NCI-H2029 treated with DMSO at 0.1 percent for 48 hours (cell line): ENCODE measurements at places on chromosomes 11 and 22.
A peak's percentile ranks its signal among the peaks of the same experiment; 100 is the strongest.

DNA sequence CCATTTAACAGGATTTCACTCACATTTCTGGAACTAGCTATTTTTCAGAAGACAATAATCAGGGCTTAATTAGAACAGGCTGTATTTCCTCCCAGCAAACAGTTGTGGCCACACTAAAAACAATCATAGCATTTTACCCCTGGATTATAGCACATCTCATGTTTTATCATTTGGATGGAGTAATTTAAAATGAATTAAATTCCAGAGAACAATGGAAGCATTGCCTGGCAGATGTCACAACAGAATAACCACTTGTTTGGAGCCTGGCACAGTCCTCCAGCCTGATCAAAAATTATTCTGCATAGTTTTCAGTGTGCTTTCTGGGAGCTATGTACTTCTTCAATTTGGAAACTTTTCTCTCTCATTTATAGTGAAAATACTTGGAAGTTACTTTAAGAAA lies 9.2 kb downstream of the PRSS23 start:
- DNase-seq = no peak

GRCh38 chr22:22951035-22951434 lies 63.4 kb downstream of the IGLL5 start:
- DNase-seq = no peak

- no peak for DNase-seq
Measured at GRCh38 chr22:45454275-45454674, 40.8 kb downstream of the RIBC2 start.

GRCh38 chr11:68374531-68374930 lies 62.1 kb downstream of the LRP5 start:
- DNase-seq = no peak

- no peak for DNase-seq
Measured at GRCh38 chr22:19888131-19888746, 33.6 kb upstream of the GNB1L start.

GRCh38 chr22:23578306-23578705 lies 1.8 kb downstream of the IGLL1 start:
- no peak for DNase-seq

- no peak for DNase-seq
Measured at GRCh38 chr11:94926271-94926625, 47.1 kb downstream of the CWC15 start.

DNA sequence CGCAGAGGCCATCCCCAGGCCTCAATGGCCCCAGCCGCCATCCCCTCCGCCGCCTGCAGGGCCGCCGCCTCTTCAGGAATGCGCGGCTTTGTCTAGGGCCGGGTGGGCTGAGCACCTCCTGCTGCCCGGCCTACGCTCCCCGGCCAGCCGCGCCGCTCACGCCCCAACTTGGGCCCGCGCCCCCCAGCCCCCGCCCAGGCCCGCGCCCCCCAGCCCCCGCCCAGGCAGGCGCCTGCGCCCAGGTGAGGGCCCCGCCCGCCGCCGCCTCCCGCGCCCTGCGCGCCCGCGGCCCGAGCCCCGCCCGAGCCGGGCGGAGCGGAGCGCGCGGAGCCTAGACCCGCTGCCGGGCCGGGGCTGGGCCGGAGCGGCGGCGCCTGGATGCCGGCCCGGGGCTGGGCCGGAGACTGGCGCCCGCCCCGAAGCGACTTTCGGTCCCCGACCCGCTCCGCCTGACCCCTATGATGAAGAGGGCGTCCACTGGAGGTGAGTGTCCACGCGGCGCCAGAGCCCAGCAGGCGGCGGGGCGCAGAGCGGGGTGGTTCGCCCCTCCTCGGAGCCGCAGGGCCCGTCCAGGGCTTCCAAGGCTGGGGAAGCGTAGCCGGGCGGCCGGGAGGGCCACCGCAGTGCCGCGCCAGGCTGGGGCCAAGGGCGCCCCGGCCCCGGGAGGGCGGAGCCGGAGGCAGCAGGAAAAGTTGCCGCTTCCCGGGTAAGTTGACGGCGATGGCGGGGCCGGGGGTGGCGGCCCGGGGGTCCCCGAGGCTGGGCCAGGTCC lies 34.3 kb upstream of the PRODH start:
- DNase-seq = no peak

DNA sequence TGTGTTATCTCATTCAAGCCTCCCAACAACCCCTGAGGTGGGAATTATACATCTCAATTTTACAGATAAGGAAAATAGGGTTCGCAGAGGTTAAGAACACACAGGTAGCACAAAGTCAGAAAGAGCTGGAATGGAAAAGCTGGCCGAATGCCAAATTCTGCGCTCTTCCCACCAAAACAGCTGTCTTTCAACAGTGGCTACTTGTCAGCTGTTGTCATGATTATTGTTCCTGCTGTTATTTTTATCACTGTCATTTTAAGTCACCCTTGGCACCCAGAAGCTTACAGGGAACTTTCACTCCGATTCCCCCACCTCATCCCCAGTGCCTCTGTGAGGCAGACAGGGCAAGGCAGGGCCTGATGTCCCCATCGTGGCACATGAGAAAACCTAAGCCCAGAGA lies 74.5 kb upstream of the CSNK2A3 start:
- no peak for DNase-seq

- peak; percentile 41 for DNase-seq
Measured at GRCh38 chr11:30346068-30346688, 23.3 kb downstream of the ARL14EP start.

- no peak for DNase-seq
Measured at GRCh38 chr11:120562806-120563425, 51.4 kb downstream of the GRIK4 start.

GRCh38 chr22:46618667-46619066 lies 1.5 kb upstream of the GRAMD4 start:
- DNase-seq = no peak

GRCh38 chr22:47049078-47049624 lies 286.7 kb downstream of the TBC1D22A start:
- no peak for DNase-seq

DNA sequence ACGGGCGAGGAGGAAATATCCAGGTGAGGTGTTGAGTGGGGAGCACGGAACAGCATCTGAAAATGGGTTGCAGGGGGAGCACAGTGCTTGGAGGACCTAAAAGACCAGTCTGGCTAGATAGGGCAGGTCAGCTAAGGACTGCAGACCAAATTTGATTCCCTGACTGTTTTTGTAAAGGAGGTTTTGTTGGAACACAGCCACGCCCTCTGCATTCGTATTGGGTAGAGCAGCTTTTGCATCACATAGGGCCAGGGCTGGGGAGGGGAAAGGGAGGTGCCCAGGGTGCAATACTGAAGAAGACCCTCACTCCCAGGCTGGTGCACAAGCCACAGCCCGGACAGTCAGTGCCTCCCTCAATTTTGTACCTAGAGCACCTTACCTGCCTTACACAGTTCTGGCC lies 286.8 kb downstream of the KIRREL3 start:
- no peak for DNase-seq

GRCh38 chr11:27025957-27026733 lies 14.5 kb upstream of the BBOX1 start:
- DNase-seq = no peak

- no peak for DNase-seq
Measured at GRCh38 chr22:48307931-48308330, 1519.7 kb downstream of the BRD1 start.

DNA sequence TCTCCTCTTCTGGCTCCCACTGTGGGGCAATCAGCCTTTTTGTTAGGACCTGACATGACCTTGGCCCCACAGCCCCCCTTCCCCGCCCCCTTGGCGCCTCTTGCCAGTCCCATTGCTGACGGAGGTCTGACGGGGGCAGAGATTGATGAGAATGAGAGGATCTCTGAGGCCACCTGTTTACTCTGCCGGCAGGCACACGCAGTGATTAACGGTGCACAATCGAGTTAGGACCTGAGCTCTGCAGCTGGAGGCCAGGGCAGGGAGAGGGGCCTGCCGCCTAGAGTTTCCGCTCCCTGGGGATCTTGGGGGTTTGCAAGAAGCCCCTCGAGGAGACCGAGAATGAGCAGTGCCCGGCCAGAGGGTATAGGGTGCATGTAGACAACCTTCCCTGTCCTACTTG lies 6.8 kb upstream of the CHRM1 start:
- no peak for DNase-seq

- DNase-seq = peak; percentile 48
Measured at GRCh38 chr22:29979777-29980321, 96.9 kb downstream of the MTMR3 start.

DNA sequence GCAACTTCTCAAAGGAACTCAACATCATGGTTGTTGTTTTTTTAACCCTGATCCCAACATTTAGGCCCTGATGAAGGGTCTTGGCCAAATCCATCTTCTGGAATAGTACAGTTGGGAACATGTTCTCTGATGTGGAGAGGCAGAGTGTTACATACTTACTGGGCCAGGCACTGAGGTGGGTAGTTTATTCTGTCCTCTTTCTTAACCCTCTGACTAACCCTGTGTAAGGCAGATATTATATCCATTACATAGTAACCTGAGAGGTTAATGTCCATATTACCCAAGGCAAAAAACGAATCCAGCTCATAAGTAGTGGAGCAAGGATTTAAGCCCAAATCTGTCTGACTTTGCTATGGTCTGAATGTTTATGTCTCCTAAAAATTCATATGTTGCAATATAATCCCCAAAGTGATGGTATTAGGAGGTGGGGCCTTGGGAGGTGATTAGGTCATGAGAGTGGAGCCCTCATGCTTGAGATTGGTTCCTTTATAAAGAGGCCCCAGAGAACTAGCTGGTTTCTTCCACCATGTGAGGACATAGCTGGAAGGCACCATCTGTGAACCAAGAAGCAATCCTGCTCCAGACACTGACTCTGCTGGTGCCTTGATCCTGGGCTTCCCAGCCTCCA lies 16.3 kb downstream of the PPFIBP2 start:
- DNase-seq = no peak

GRCh38 chr11:34145847-34146381 lies 40.5 kb downstream of the NAT10 start:
- DNase-seq = no peak

- DNase-seq = peak; percentile 77
Measured at GRCh38 chr11:129828301-129828836, 12.7 kb downstream of the TMEM45B start.

- no peak for DNase-seq
Measured at GRCh38 chr22:39135092-39135896, 17.2 kb downstream of the CBX7 start.

GRCh38 chr11:133841279-133842043 lies 3.9 kb downstream of the SPATA19 start:
- DNase-seq = no peak

- DNase-seq = no peak
Measured at GRCh38 chr11:63920939-63921417, 4.0 kb upstream of the RCOR2 start.

- no peak for DNase-seq
Measured at GRCh38 chr22:45225732-45226502, 14.8 kb downstream of the KIAA0930 start.

GRCh38 chr22:23683545-23683944 lies 7.3 kb upstream of the RGL4 start:
- DNase-seq = no peak

- peak; percentile 64 for DNase-seq
Measured at GRCh38 chr11:117819096-117820040, 5.2 kb downstream of the FXYD2 start.

DNA sequence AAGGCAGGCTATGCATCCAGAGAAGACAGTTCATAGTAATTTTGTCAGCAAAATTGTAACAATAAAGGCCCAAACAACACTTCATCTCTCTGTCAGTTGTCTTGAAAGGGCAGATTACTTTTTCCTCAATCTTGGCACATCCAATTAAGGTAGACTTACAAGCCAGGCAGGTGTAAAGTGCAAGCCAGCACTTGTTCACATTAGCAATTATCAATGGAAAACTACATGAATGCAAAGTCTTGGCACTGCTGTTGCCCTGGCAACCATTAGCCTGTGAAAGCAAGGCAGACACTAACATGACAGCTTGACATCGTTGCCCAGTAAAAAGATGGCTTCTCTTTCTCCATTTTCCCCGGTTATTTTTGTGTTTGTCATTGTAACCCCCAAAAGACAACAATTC lies 677.2 kb upstream of the TENM4 start:
- no peak for DNase-seq

DNA sequence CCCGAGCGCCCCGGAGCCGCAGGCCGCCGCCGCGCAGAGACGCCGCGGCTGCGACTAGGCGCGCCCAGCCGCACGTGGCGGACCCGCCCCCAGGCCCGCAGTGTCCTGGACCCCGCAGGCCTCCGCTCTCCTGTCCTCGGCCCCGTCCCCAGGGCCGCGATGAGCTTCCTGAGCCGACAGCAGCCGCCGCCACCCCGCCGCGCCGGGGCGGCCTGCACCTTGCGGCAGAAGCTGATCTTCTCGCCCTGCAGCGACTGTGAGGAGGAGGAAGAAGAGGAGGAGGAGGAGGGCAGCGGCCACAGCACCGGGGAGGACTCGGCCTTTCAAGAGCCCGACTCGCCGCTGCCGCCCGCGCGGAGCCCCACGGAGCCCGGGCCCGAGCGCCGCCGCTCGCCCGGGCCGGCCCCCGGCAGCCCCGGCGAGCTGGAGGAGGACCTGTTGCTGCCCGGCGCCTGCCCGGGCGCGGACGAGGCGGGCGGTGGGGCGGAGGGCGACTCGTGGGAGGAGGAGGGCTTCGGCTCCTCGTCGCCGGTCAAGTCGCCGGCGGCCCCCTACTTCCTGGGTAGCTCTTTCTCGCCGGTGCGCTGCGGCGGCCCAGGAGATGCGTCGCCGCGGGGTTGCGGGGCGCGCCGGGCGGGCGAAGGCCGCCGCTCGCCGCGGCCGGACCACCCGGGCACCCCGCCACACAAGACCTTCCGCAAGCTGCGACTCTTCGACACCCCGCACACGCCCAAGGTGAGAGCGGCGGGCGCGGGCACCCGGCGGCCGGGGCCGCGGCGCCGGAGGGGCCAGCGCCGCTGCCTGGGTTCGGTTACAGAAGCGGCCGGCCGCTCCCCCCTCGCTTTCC lies 528 bp downstream of the WEE1 start:
- no peak for DNase-seq

GRCh38 chr11:76501526-76502202 lies 56.8 kb downstream of the EMSY start:
- no peak for DNase-seq

DNA sequence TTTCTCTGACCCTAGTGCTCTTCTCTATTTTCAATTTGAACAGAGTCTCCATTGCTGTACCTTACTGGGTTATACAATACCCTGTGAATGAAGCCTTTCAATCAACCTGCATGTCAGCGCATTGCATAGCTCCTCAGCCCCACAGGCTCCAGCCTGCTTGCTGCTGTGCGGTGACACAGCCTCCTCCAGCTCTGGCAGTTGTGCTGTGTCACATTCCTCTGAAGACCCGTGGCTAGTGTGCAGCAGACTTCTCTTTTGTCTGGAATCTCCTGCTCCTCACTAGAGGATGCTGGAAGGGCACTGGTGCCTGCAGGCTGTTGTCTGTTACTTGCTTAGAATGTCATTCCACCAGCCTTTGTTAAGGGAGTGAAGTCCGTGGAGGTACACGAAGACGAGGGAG lies 390.1 kb upstream of the B3GAT1 start:
- DNase-seq = no peak

DNA sequence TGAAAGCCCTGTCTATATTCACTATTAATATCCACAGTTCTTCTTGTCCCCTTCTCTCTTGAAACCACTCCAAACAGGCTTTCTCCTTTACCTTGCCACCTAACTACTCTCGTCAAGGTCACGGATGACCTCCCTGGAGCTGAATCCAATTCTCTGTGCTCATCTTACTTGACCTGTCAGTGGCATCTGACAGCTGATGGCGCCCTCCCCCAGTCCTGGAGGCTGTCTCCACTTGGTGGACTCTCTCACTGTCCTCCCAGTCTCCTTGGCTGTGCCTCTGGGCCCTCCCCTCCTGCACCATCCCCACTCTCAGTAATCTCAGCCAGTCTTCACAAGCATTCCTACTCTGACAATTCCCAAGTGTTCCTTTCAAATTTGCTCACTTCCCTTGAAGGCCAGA lies 8.7 kb downstream of the TNKS1BP1 start:
- no peak for DNase-seq
